ENCODE measurements at places on chromosomes 7 and 10.

GRCh38 chr10:21080261-21080660, 183.2 kb upstream of the NEBL start:
- DNase-seq, result no peak

DNA sequence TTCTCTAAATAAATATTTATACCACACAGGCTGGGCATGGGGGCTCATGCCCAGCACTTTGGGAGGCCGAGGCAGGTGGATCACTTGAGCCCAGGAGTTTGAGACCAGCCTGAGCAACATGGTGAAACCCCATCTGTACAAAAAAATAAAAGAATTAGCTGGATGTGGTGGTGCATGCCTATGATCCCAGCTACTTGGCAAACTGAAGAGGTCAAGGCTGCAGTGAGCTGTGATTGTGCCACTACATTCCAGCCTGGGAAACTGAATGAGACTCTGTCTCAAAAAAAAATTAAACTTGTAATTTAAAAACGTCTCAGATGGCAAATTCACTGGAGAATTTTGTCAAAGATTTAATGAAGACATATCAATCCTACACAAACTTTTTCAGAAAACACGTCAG, 277.6 kb upstream of the BMPER start:
- DNase-seq, result no peak

DNA sequence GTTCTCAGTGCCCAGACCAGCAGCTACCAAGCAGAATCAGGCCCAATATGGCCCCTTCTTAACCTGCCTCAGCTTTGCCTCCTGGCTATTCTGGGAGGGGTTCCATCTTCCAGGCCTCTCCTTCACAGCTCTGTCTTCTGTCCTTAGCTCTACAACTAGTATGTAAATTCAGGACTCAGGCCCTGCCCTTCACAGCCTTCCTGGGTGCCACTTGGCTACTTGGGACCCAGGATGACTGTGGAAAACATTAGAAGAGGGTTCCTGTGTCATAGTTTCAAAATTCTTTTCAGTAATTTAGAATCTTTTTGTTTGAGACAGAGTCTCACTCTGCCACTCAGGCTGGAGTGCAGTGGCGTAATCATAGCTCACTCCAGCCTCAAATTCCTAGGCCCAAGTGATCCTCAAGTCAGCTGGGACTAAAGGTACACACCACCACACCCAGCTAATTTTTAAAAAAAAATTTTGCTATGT, 33.2 kb upstream of the PAPSS2 start:
- no peak for DNase-seq

- DNase-seq, result no peak
Measured at GRCh38 chr7:17940951-17941431, 697 bp upstream of the SNX13 start.

DNA sequence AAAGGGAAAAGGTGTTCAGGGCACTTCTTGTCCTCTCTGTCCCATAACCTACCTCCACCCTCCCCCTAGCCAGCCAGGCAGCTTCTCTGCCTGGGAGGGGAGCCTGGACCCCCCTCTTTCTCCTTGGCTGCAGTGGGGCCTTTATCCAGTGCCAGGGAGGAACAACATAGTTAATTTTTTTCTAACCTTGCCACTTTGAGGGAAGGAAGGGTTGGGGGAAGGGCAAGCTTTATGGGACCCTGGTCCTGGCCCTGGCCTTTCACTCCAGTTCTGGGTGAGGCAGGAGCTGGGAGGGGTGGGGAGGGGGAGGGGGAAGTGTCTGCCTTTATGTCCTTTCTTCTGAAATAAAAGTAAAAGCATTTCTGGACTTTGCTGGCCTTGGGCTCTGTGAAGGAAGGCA, 4.5 kb downstream of the VGF start:
- no peak for DNase-seq

All from cardiac septum (tissue), 1 donor.